Testis (tissue), 5 donors: ENCODE measurements at places on chromosomes 4 and X.

GRCh38 chr4:48024522-48024921 lies 8.0 kb downstream of the NIPAL1 start:
- no peak overlapping the region for H3K4me3 ChIP-seq
- no peaks in the 10 kb centered on the region for H3K36me3 ChIP-seq
- no peaks in the 10 kb centered on the region for H3K27me3 ChIP-seq
- DNase-seq: no peak

DNA sequence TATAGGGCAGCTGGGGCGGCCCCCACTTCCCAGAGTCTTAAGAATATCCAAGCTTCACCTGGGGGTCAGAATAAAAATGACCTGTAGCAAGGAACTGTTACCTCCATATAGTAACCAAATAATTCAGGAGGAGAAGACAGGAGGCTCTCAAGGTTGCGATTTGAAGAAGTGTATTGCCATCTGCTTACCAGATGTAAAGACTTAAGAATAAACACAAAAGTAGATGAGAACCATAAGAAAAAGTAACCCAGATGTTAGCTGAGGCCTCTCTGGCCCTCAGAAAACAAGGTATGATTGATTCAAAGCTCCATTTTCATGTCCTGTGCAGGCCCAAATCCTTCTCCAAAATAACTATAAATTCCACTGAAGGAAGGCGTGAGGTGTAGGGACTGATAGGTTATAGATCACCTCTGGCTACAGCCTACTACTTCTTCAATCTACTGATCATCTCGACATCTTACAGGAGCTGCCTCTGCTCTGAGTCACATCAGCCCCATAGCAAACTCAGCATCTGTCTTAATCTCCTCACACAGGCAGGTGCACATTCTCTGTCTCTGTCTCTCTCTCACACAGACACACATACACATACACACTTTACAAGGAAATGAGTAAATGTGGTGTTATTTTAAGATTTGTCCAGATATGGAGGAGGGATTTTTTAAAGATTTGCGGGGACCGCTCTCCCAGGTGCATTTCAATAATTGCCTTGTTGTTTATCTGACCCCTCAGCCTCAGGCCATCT lies 193.9 kb upstream of the EDNRA start:
- no peaks in the 10 kb centered on the region for H3K27me3 ChIP-seq
- no peak for DNase-seq
- no peak overlapping the region for H3K27ac ChIP-seq
- H3K4me1 ChIP-seq: peaks cover 10% of the 10 kb centered on the region
- no peaks in the 10 kb centered on the region for H3K36me3 ChIP-seq

- H3K36me3 ChIP-seq: no peaks in the 10 kb centered on the region
- no peak for DNase-seq
- no peak overlapping the region for H3K27ac ChIP-seq
- H3K4me1 ChIP-seq: no peaks in the 10 kb centered on the region
- no peak overlapping the region for H3K4me3 ChIP-seq
- no peaks in the 10 kb centered on the region for H3K27me3 ChIP-seq
Measured at GRCh38 chr4:108941904-108942430, 179.1 kb upstream of the ETNPPL start.

DNA sequence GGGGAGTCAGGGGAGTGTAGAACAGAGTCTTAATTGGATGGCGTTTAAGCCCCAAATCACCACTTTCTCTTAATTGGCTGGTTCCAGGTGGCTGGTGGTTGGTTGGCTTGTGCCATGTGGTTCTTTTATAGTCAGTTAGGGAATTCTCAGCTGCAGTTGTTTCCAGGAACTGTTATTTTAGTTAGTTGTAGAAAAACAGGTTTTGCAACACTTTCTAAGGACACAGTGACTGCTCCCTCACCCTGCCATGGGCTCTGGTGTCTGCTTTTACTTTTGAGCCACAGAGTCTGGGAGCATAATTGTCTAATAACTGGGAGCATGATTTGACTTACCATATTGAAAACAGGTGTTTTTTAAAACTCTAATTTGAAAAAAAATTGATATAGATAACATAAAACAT lies 75.8 kb upstream of the PCDH18 start:
- H3K4me3 ChIP-seq: no peak overlapping the region
- H3K4me1 ChIP-seq: peaks cover 4% of the 10 kb centered on the region
- H3K36me3 ChIP-seq: no peaks in the 10 kb centered on the region
- H3K27me3 ChIP-seq: no peaks in the 10 kb centered on the region
- no peak for DNase-seq
- H3K27ac ChIP-seq: no peak overlapping the region

- H3K36me3 ChIP-seq: no peaks in the 10 kb centered on the region
- no peaks in the 10 kb centered on the region for H3K27me3 ChIP-seq
- H3K27ac ChIP-seq: no peak overlapping the region
- no peak for DNase-seq
Measured at GRCh38 chr4:80088471-80088870, 15.4 kb upstream of the ANTXR2 start.

GRCh38 chrX:132775263-132775823 lies 183.1 kb downstream of the HS6ST2 start:
- H3K36me3 ChIP-seq: no peaks in the 10 kb centered on the region
- no peak overlapping the region for H3K27ac ChIP-seq
- H3K4me1 ChIP-seq: no peaks in the 10 kb centered on the region
- no peak overlapping the region for H3K4me3 ChIP-seq

GRCh38 chr4:4341861-4342650 lies 44.8 kb upstream of the NSG1 start:
- no peak for DNase-seq
- no peaks in the 10 kb centered on the region for H3K27me3 ChIP-seq
- no peak overlapping the region for H3K4me3 ChIP-seq
- no peak overlapping the region for H3K27ac ChIP-seq

DNA sequence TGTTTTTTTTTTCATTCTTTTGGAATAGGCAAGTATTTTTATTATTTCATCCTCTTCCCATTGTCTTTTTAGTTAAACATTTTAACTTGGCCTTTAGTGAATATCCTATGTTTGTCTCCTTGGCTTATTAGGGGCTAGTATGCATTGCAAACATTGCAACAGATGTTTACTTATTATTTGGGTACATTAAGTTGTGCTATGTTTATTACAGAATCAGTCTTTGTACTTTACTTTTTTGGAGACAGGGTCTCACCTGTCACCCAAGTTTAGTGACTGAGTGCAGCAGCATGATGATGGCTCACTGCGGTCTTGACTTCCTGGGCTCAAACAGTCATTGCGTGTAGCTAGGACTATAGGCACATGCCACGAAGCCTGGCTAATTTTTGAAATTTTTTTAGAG lies 51.1 kb upstream of the NUDT6 start:
- no peaks in the 10 kb centered on the region for H3K27me3 ChIP-seq
- no peaks in the 10 kb centered on the region for H3K4me1 ChIP-seq
- H3K4me3 ChIP-seq: no peak overlapping the region
- DNase-seq: no peak
- H3K36me3 ChIP-seq: no peaks in the 10 kb centered on the region
- H3K27ac ChIP-seq: no peak overlapping the region

- no peaks in the 10 kb centered on the region for H3K36me3 ChIP-seq
- no peak overlapping the region for H3K27ac ChIP-seq
- no peak overlapping the region for H3K4me3 ChIP-seq
Measured at GRCh38 chr4:91436556-91436955, 867.2 kb upstream of the GRID2 start.

DNA sequence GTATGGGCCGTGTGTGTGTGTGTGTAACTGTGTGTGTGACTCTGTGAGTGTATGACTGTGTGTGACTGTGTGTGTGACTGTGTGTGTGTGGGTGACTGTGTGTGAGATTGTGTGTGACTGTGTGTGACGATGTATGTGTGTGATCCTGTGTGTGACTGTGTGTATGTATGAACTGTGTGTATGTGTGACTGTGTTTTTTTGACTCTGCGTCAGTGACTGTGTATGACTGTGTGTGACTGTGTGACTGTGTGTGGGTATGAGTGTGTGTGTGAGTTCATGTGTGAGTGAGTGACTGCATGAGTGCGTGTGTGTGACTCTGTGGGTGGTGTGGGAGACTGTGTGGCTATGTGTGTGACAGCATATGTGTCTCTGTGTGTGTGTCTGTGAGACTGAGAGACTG lies 81.8 kb downstream of the ZNF718 start:
- no peaks in the 10 kb centered on the region for H3K4me1 ChIP-seq
- no peaks in the 10 kb centered on the region for H3K27me3 ChIP-seq
- no peak overlapping the region for H3K27ac ChIP-seq
- no peaks in the 10 kb centered on the region for H3K36me3 ChIP-seq
